ENCODE measurements at places on chromosomes 4 and X. TPM values are rescaled to one million over a fixed set of nuclear protein-coding genes. Genes with fewer than 3 reads are reported as not detected.

OPRPN gene
- not detected for total RNA-seq

TIGD4 gene
- 1.00 TPM for total RNA-seq

MGAT4D gene
- total RNA-seq = not detected

EFNB1 gene
- 6.5 TPM for total RNA-seq

AWAT2 gene
- total RNA-seq = not detected

FGFBP2 gene
- total RNA-seq = 2.2 TPM

SPANXN5 gene
- total RNA-seq = not detected

ERCC6L gene
- total RNA-seq = 8.7 TPM

RNF212 gene
- not detected for total RNA-seq

PLK4 gene
- 6.9 TPM for total RNA-seq

RBMX gene
- total RNA-seq = 244 TPM

TCEAL2 gene
- total RNA-seq = not detected

GAGE12E gene
- total RNA-seq = not detected

PDCL2 gene
- total RNA-seq = not detected

LAP3 gene
- 280 TPM for total RNA-seq

SMIM31 gene
- not detected for total RNA-seq

BMPR1B gene
- 5.9 TPM for total RNA-seq

HERC5 gene
- 83.9 TPM for total RNA-seq

SPANXA2 gene
- not detected for total RNA-seq

HTN3 gene
- total RNA-seq = not detected

LRIT3 gene
- 0.36 TPM for total RNA-seq

MAGIX gene
- 2.2 TPM for total RNA-seq

USP17L15 gene
- total RNA-seq = not detected

FOXR2 gene
- total RNA-seq = not detected

MSX1 gene
- total RNA-seq = 0.31 TPM

CYLC1 gene
- total RNA-seq = not detected

ATP6AP2 gene
- total RNA-seq = 96.6 TPM

CTSO gene
- 15.5 TPM for total RNA-seq

ITIH6 gene
- total RNA-seq = under 0.01 TPM

DAPP1 gene
- not detected for total RNA-seq

KIT gene
- 42.2 TPM for total RNA-seq

RCHY1 gene
- 20.3 TPM for total RNA-seq

IL15 gene
- 4.0 TPM for total RNA-seq

DOK7 gene
- total RNA-seq = not detected

NDST4 gene
- not detected for total RNA-seq

MAGEC1 gene
- total RNA-seq = not detected

S100P gene
- total RNA-seq = not detected

MTNR1A gene
- total RNA-seq = not detected

SPATA18 gene
- 7.7 TPM for total RNA-seq

NEXMIF gene
- total RNA-seq = not detected

SLC26A1 gene
- total RNA-seq = 0.73 TPM

TMPRSS11E gene
- not detected for total RNA-seq

GUCY1A1 gene
- total RNA-seq = not detected

ETDA gene
- total RNA-seq = not detected

RAB41 gene
- not detected for total RNA-seq

KCTD8 gene
- total RNA-seq = not detected

ARHGEF38 gene
- under 0.01 TPM for total RNA-seq
